HFFc6 (cell line): ENCODE measurements at places on chromosomes 13 and 19. TPM values are rescaled to one million over a fixed set of nuclear protein-coding genes. Genes with fewer than 3 reads are reported as not detected.
A peak's percentile ranks its signal among the peaks of the same experiment; 100 is the strongest.

GRCh38 chr13:73672492-73672891 is 461.7 kb downstream of the KLF12 start:
- H3K36me3 ChIP-seq: no peaks in the 10 kb centered on the region
- H3K27me3 ChIP-seq: peaks cover 1% of the 10 kb centered on the region; the same call in 1 of the 2 replicates
- DNase-seq: no peak
- H3K4me3 ChIP-seq: no peak overlapping the region

GRCh38 chr13:90412980-90413379 is 934.5 kb upstream of the MIR17HG start:
- H3K27me3 ChIP-seq: no peaks in the 10 kb centered on the region
- DNase-seq: no peak
- no peak overlapping the region for H3K27ac ChIP-seq
- no peaks in the 10 kb centered on the region for H3K36me3 ChIP-seq
- H3K4me1 ChIP-seq: peaks cover 45% of the 10 kb centered on the region

GRCh38 chr19:40640744-40641143 is 39.6 kb downstream of the LTBP4 start:
- DNase-seq: no peak
- H3K27ac ChIP-seq: peak overlapping the region; percentile 59
- peaks cover 40% of the 10 kb centered on the region for H3K4me1 ChIP-seq
- H3K36me3 ChIP-seq: no peaks in the 10 kb centered on the region

DNA sequence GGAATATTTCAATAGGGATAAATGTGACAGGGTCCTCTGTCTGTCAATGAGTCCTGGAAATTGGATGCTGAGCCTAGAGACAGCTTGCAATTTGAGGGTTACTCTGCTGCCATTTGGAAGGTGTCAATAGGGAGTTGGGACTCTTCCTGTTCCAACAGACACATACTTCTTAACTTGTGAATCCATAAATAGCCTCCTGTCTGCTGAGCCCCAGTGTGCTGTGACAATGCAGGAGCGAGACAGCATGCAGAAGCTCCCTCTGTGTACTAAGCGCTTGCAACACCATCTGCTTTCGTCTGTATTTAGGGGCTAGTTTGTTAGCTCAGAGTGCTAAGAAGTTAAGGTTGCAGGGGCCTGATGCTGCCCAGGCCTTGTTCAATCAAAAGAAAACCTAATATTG is 58.5 kb upstream of the GPR12 start:
- peaks cover 32% of the 10 kb centered on the region for H3K27me3 ChIP-seq
- H3K36me3 ChIP-seq: no peaks in the 10 kb centered on the region
- no peak for DNase-seq
- H3K4me1 ChIP-seq: no peaks in the 10 kb centered on the region; the same call in 1 of the 2 replicates
- H3K4me3 ChIP-seq: no peak overlapping the region

GRCh38 chr13:113141601-113141970 is 16.9 kb upstream of the PROZ start:
- H3K4me3 ChIP-seq: no peak overlapping the region
- no peak overlapping the region for H3K27ac ChIP-seq

DNA sequence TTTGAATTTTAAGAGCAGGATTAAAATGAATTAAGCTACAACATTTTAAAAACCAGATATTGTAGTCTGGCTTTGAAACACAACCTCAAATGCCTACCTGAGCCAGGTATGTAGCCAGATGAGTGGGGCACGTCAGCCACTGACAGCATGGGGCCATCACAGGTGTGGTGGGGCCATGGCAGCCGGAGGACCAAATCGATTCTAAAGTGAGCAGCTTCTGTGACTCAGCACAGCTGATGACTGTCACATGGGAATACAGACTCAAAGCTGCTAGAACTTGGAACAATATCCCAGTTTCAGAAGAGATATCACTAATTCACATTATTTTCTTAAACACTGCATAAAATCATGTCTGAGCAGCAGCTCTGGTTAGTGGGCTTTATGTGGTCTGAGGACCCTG is 52.8 kb downstream of the SERP2 start:
- H3K36me3 ChIP-seq: peaks cover 5% of the 10 kb centered on the region; the same call in 1 of the 2 replicates
- no peak overlapping the region for H3K27ac ChIP-seq
- H3K4me1 ChIP-seq: no peaks in the 10 kb centered on the region
- H3K27me3 ChIP-seq: peaks cover 29% of the 10 kb centered on the region
- no peak for DNase-seq

GRCh38 chr19:5617080-5617479 is 5.5 kb downstream of the SAFB2 start:
- no peak overlapping the region for H3K27ac ChIP-seq
- H3K36me3 ChIP-seq: peaks cover 61% of the 10 kb centered on the region
- H3K4me3 ChIP-seq: no peak overlapping the region
- peaks cover 45% of the 10 kb centered on the region for H3K4me1 ChIP-seq

GRCh38 chr19:30168760-30169159 is 203.4 kb upstream of the ZNF536 start:
- H3K4me1 ChIP-seq: no peaks in the 10 kb centered on the region
- H3K27ac ChIP-seq: no peak overlapping the region
- no peak for DNase-seq
- peaks cover 4% of the 10 kb centered on the region; the same call in 1 of the 2 replicates for H3K27me3 ChIP-seq
- H3K36me3 ChIP-seq: no peaks in the 10 kb centered on the region

DNA sequence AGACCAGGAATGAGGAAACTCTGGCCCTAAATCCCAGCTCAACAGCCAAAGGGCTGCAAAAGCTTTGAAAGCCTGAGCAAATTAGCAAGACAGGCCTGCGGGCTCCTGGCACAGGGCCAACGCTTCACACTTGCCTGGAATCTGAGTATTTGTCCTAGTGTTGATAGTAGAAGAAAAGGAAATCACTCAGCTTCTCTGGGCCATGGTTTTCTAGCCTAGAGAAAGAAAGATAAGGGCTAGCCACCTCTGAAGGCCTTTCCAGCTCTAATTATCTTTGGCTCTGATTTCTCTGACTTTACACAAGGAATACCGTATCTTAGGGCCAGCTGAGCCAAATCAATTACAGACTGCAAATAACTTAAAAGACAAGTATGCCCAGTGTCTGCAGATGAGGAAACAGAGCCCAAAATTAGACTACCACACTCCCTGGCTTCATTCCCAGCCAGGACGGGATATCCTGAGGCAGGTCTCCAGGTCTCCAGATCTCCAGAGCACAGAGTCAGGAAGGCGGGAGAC is 69.6 kb downstream of the STK24 start:
- H3K4me1 ChIP-seq: peaks cover 90% of the 10 kb centered on the region
- peaks cover 22% of the 10 kb centered on the region for H3K36me3 ChIP-seq
- 0 out of 2 replicates have a peak, but pooled peaks cover 3% of the 10 kb centered on the region for H3K27me3 ChIP-seq
- peak overlapping the region; percentile 97 for H3K27ac ChIP-seq
- peak overlapping the region; percentile 5 for H3K4me3 ChIP-seq

DNA sequence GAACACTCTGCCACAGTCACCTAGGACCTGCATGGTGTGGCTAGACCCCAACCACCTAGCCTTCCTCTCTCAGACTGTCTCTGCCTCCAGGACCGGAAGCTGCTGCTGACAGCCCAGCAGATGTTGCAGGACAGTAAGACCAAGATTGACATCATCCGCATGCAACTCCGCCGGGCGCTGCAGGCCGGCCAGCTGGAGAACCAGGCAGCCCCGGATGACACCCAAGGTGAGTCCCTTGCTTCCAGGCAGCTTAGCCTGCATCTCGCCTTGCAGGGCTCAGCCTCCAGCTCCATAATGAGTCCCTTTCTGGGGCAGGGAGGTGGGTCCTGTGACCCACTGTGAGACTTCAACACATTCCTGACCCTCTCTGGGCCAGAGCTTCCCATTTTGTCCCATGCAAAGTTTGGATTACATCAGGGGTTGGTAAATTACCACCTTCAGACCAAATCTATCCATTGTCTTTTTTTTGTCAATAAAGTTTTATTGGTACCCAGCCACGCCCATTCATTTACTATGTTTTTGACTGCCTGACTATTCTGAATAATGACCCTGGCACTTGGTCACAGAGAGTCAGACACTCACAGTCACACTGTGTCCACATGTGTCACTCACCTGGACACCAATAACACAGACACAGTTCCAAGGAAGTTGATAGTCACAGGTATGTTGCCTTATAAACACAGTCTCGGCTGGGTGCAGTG is 13.4 kb downstream of the PKN1 start:
- H3K4me3 ChIP-seq: no peak overlapping the region
- no peak overlapping the region for H3K27ac ChIP-seq
- peaks cover 53% of the 10 kb centered on the region for H3K36me3 ChIP-seq
- H3K27me3 ChIP-seq: no peaks in the 10 kb centered on the region
- no peak for DNase-seq

DNA sequence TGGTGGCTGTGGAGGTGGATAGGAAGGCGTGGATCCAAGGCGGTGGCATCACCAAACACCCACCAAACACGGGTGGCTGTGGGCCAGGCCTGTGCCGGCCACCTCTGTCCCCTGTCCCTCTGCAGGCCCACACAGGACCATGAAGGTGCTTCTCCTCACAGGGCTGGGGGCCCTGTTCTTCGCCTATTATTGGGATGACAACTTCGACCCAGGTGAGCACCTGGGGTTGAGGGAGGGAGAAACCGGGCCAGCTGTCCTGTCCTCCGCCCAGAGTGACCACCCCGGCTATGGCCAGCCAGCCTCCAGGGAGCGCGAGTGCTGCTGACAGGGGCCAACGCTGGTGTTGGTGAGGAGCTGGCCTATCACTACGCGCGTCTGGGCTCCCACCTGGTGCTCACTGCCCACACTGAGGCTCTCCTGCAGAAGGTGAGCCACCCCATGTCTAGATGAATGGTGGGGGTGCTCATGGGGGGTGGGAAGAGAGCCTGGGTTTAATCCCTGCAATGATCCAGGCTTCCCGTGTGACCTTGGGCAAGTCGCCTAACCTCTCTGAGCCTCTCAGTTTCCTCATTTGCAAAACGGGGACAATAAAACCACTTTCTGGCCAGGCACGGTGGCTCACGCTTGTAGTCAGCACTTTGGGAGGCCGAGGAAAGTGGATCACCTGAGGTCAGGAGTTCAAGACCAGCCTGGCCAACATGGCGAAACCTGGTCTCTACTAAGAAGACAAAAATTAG is 4.0 kb downstream of the HSD11B1L start:
- peaks cover 20% of the 10 kb centered on the region for H3K4me1 ChIP-seq
- H3K36me3 ChIP-seq: 0 out of 2 replicates have a peak, but pooled peaks cover 3% of the 10 kb centered on the region
- H3K27ac ChIP-seq: no peak overlapping the region
- DNase-seq: no peak

- H3K27ac ChIP-seq: no peak overlapping the region
- H3K36me3 ChIP-seq: no peaks in the 10 kb centered on the region
- no peak overlapping the region for H3K4me3 ChIP-seq
- peaks cover 9% of the 10 kb centered on the region for H3K27me3 ChIP-seq
- DNase-seq: no peak
These were observed 14.2 kb upstream of the LENG8 start for GRCh38 chr19:54434873-54435214.

GRCh38 chr19:40605216-40605971 is 4.2 kb downstream of the LTBP4 start:
- peak overlapping the region; percentile 82 for H3K4me3 ChIP-seq
- peaks cover 11% of the 10 kb centered on the region for H3K27me3 ChIP-seq
- peaks cover 38% of the 10 kb centered on the region for H3K4me1 ChIP-seq
- DNase-seq: no peak
- H3K36me3 ChIP-seq: no peaks in the 10 kb centered on the region
- peak overlapping the region; percentile 73 for H3K27ac ChIP-seq

DNA sequence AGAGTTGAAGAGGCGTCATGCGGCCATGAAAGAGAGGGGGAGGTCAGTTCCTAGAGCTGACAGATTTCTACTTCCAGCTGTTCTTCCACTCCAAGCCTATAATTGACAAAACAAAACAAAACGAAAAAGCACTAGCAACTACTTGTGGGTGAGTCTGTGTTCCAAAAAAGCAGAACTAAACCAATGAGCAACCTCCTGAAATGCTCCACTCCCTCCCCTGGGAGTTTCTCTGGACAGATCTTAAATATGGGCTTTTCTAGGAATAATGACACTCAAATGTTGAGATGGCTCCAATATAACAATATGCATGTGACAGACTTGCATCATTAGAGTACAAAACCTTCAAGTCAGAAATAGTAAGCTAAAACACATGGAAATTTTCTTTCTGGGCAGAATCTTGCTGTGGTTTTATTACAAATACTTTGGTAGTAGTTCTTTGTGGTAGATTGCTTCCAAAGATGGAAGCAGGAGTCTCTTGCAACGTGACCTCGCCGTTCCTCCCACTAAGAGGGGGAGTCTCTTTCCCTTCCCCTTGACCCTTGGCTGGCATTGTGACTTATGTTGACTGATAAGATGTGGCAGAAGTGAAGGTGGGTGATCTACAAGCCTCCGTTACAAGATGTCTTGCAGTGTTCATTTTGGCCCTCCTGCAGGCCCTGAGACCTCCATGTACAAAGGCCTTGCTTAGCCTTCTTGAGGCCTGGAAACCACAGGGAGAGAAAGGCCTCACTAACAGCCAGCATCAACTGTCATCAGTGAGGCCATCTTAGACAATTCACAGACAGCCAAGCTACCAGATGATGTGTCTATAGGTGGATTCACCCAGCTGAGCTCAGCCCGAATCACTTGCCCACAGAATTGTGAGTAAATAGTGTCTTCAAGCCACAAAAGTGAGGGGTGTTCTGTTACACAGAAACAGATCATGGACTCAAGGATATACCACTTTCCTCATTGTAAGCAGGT is 173.1 kb upstream of the RFC3 start:
- no peaks in the 10 kb centered on the region for H3K27me3 ChIP-seq
- H3K27ac ChIP-seq: no peak overlapping the region
- no peak overlapping the region for H3K4me3 ChIP-seq
- DNase-seq: no peak
- H3K4me1 ChIP-seq: peaks cover 64% of the 10 kb centered on the region

- peaks cover 7% of the 10 kb centered on the region for H3K4me1 ChIP-seq
- H3K36me3 ChIP-seq: no peaks in the 10 kb centered on the region
- no peak for DNase-seq
- no peak overlapping the region for H3K27ac ChIP-seq
- no peaks in the 10 kb centered on the region for H3K27me3 ChIP-seq
These were observed 95.0 kb upstream of the KLF5 start for GRCh38 chr13:72963762-72964161.

- no peak for DNase-seq
- H3K4me1 ChIP-seq: peaks cover 4% of the 10 kb centered on the region
- H3K36me3 ChIP-seq: peaks cover 25% of the 10 kb centered on the region
- H3K4me3 ChIP-seq: no peak overlapping the region
These were observed 22.3 kb downstream of the PLEKHJ1 start for GRCh38 chr19:2213799-2214198.

The ZNF578 gene
- total RNA-seq: 1.0 to 2.1 TPM (median 1.5 TPM) in 3 replicates

The HIF3A gene
- total RNA-seq: 0.27 to 2.7 TPM (median 0.44 TPM) in 3 replicates

The DNAJC15 gene
- total RNA-seq: 24.6 to 33.0 TPM (median 25.9 TPM) in 3 replicates

The PSG11 gene
- total RNA-seq: 0.19 to 0.33 TPM in 2 of 3 replicates, not detected in the other

The IL17D gene
- 0.65 to 0.80 TPM (median 0.75 TPM) in 3 replicates for total RNA-seq

The CCL25 gene
- total RNA-seq: not detected in 3 replicates

The CD79A gene
- 0.32 to 0.62 TPM in 2 of 3 replicates, not detected in the other for total RNA-seq
